NCI-H187 (cell line): ENCODE measurements at places on chromosomes 2 and 18.

- DNase-seq = no peak
These were observed 56.2 kb downstream of the DDX1 start for GRCh38 chr2:15647622-15648590.

DNA sequence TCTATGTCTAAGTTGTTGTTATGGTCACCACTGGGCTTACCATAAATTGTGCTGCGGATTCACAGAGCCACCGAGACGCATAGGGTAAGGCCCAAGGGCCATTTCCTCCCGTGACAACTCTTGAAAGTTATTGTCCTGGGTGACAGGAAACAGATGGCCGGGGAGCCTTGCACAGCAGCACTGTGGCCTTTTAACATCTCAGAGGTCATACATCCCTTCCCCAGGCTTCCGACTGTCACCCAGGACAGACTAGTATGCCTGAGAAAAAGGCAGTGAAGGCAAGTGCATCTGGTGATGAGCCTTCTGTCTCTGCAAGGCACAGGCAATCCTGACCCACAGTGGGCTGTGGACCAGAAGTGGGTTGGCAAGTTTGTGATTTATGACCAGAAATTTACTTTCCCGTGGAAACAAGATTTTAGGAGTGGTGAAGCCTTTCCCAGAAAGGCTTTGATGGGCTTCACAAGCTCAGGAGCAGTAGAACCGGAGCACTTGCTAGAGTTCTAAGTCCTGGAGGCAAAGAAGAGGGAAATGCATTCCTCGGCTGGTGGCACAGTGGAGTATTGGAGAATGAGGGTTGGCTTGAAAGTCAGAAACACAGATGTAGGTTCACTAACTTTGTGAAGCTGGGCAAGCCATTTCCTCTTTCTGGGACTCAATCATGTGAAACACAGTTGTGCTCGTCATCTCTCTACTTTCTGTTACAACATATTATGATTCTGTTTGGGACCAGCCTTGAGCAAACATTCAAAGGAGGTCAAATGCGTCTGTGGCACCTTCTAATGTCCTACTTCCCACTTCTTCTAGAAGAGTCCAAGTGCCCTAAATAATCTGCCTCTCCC, 2.0 kb upstream of the CAPN14 start:
- no peak for DNase-seq

DNA sequence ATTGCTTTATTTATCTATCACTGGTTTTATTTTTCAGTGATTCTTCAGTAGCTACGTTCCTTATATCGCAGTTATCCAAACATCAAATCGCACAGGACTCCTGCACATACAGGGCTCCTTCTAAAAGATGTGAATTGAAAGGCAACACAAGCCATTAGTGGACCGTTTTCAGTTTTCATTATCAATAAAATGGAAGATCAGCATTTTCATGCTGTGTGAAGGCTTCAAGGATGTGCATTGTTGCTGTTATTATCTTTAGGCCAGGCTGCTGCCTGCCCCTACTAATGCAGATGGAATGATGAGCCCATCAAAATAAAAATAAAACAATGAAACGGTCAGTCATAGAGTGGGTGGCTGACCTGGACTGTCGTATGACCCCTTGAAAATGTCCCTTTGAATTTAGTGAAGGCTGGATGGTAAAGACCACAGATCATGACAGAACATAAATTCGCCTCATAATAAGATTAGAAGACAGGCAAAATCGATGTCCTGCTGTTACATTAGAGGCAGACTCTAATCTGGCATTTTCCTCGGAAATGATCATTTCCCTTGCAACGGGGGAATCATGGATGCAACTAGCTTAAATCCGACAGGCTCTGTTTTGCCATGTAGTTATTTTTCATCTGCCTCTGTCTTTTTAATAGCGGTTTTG, 32.9 kb downstream of the ITGB6 start:
- no peak for DNase-seq

DNA sequence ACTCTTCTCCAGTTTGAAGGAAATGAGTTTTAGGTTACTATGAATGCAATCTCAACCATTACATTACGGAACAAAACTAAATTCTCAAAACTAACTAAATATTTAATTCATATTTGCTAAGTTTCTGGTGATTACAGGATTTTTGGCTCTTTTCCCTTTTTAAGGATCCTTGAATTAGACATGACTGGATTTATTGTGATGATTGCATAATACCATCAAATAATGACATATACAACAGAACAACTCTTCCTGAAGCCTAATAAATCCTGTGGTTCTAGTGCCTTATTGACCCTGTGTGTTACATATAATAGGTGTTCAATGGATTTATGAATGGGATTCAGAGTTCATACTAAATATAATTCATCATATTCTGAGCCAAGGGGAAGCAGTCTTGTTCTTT, 90.5 kb downstream of the WDR7 start:
- DNase-seq = no peak

DNA sequence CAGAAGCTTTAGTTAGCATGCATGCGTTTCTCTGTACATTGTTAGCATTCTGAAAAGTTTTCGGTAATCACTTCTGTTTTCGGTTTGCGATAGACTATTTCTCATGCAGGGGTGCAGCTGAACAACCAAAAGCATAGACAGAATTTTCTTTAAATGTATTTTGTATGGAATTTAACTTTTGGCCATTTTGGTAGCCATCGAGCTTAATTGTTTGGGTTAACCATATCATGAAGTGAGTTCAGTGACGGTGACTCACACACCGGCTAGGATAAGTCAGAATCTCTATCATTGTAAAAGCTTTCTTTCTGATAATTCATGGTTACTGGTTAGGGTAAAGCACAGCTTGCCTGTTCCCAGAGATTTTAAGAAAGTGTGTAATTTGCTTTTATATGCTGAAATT, 107.2 kb downstream of the CD226 start:
- DNase-seq = no peak

- peak; percentile 25 for DNase-seq
These were observed 253.4 kb downstream of the ETAA1 start for GRCh38 chr2:67650291-67651133.

DNA sequence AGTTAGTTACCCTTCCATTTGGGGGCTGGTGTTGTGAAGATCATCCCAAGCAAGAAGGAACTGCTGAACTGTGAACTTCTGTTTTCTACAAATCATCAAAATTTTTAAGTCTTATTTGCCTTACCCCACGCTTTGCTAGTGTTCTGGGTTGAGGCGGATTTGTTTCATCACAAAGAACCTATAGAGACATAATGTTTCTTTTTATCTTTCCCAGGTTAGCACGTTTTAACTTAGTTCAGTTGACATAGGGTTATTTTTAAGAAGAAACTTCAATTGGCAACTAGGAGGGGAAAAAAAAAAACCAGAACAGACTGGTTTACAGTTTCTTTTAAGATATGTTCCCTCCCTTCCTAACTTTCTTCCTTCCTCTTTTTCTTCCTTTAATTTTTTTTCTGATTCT, 31.1 kb upstream of the CERS6 start:
- no peak for DNase-seq

DNA sequence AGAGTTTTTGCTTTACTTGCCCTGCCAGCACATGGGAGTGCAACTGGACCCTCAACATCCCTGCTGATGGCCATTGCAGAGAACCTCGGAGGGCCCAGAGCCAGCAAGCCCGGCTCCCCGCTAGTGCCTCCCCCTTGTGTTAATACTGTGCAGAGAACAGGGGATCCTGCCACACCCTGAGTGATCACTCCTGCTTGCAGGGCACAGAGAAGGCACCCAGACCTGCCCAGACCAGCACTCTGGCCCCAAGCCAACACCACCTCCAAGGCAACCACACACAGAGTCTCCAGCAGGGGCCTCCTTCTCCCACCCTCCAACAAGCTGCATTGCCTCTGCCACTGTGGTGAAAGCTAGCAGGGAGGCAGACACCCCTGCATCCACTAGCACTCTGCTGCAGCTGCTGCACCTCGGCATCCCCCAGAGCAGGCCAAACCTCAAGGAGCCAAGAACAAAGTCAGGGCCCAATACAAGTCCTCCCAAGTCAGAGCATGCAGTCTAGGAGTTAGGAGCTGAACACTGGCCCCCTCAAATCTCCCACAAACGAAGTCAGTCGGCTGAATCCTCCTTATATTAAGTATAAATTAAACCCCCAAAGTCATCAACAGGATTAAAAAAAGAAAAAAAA, 157.7 kb downstream of the CCDC178 start:
- DNase-seq = no peak

- DNase-seq = peak; percentile 16
These were observed 1188.5 kb upstream of the NRXN1 start for GRCh38 chr2:52220393-52220792.

- peak; percentile 68 for DNase-seq
These were observed 131.6 kb upstream of the MSH6 start for GRCh38 chr2:47651296-47651695.

- DNase-seq = no peak
These were observed 175.2 kb upstream of the HDAC4 start for GRCh38 chr2:239575931-239576445.

DNA sequence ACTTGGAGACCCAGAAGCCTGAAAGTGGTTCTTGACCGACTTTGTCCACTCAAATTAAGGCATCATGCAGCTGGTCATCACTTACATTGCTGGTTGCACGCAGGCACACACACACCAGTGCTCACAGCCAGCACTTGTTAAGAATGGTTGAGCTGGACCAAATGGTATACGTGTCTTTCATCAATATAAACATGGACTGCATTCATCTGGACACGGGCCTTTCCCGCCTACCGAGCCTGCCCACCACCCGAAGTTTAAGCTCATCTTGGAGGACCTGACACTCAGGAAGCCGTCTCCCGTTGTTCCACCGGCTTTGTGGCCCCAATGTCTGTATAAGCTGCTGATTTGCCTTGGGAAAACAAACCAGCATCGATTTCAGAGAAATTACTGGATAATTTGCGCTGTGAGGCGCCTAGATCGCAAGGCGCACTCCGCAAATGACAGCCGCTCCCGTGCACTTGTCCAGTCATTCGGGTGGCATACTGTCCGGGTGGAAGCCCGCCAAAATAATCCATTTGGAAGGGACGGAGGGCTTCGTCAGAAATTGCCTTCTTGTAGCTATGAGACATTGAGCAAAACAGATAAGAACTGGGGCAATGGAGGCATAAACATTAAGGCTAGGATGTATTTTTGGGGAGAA, 40.1 kb upstream of the AKAIN1 start:
- DNase-seq = no peak

- no peak for DNase-seq
These were observed 309.5 kb downstream of the EPHA4 start for GRCh38 chr2:221262651-221263050.

DNA sequence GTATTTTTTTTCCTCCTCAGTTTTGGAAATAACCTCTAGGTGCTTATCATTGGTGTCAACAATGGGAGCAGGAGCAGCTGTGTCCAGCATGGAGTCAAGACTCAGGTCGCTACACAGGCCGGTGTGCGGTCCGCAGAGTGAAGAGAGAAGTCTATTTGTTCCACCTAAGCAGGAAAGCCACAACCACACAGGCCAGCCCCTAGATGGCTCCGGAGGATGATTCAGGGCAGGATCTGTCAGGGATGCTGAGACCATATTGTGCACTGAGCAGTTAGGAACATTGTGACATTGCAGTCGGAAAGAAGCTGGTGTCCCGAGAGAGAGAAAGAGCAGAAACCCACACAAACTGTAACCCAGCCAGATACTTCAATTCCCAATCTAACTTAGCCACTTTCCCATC, 136.9 kb downstream of the GAREM1 start:
- no peak for DNase-seq

GRCh38 chr2:233421091-233421816, 67.0 kb downstream of the DGKD start:
- DNase-seq = no peak

DNA sequence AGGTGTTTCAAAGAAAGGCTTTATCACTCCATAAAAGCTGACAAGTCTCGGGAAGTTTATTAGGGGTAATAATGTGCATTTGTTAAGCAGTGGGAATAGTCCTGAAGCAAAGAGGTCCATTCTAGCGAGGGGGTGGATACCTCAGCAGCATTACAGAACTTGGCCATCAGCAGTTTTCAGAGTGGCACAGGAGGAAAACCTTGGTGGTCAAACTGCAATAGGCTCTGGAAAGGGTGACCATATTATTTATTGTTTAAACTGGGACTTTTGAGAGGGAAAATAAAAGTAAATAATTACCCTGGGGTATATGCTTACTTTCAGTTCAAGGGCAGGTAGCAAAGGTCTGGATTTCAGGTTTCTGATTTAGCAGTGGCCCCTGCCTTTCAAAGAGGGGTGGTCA, 115.5 kb upstream of the KLHL14 start:
- no peak for DNase-seq

DNA sequence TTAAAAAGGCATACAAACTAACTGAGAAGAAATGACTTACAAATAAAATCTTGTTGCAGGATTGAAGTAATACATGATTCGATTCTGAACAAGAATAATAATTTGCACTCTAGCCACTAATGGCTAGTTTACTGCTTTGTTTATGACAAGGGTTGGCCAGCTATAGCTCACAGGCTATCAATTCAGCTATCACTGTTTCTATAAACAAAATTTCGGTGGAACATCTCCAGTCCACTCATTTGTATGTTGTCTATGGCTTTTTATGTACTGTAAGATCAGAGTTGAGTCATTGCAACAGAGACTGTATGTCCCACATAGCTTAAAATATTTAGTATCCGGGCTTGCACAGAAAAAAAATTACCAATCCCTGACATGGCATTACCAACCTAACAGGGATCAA, 543.7 kb upstream of the CNTNAP5 start:
- DNase-seq = no peak

- DNase-seq = no peak
These were observed 121.9 kb downstream of the SMAD7 start for GRCh38 chr18:48828691-48829442.

DNA sequence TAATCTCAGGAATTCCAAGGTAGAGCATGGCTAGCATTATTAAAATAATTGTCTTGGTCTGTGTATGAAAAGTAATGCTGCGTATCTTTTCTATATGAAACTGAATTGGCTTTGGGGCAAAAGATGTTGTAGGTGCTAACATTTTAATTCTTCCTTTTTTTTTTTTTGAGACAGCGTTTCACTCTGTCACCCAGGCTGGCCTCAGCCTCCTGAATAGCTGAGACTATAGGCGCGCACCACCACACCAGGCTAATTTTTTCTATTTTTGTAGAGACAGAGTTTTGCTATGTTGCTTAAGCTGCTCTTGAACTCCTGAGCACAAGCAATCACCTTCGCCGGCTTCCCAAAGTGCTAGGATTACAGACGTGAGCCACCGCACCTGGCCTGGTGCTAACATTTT, 172.6 kb upstream of the STON1 start:
- no peak for DNase-seq

- no peak for DNase-seq
These were observed 257.3 kb downstream of the ATAD2B start for GRCh38 chr2:23669413-23670244.

GRCh38 chr2:178530625-178531142, 50.4 kb downstream of the PLEKHA3 start:
- DNase-seq = no peak
